A549 treated with AZD2906 at 1 μM for 4 hours (cell line): ENCODE measurements at places on chromosomes 4 and X. TPM values are rescaled to one million over a fixed set of nuclear protein-coding genes. Genes with fewer than 3 reads are reported as not detected.

The FGA gene
- 18.5 to 22.7 TPM (median 19.6 TPM) in 5 replicates for total RNA-seq

The MAOB gene
- total RNA-seq: 0.11 to 0.29 TPM (median 0.14 TPM) in 5 replicates

The HS6ST2 gene
- 0.07 to 0.19 TPM (median 0.09 TPM) in 5 replicates for total RNA-seq

The CACNA1F gene
- total RNA-seq: not detected in 5 replicates

The TMPRSS11B gene
- not detected in 5 replicates for total RNA-seq

The CEP135 gene
- total RNA-seq: 3.8 to 6.4 TPM (median 4.4 TPM) in 5 replicates

The XG gene
- total RNA-seq: 0.02 to 0.09 TPM (median 0.06 TPM) in 4 of 5 replicates, not detected in the other

The NHSL2 gene
- 0.22 to 0.29 TPM (median 0.24 TPM) in 5 replicates for total RNA-seq

The DUX4 gene
- not detected in 5 replicates for total RNA-seq

The AR gene
- total RNA-seq: 2.9 to 3.5 TPM (median 3.3 TPM) in 5 replicates

The GAGE1 gene
- total RNA-seq: not detected in 5 replicates

The LIAS gene
- 9.3 to 11.6 TPM (median 9.7 TPM) in 5 replicates for total RNA-seq

The CXCL5 gene
- total RNA-seq: 26.7 to 32.8 TPM (median 31.0 TPM) in 5 replicates

The APLN gene
- 0.58 to 1.00 TPM (median 0.77 TPM) in 5 replicates for total RNA-seq

The ANKRD50 gene
- 3.8 to 6.5 TPM (median 4.9 TPM) in 5 replicates for total RNA-seq

The ATOH1 gene
- total RNA-seq: not detected in 5 replicates

The GAGE12E gene
- not detected in 5 replicates for total RNA-seq

The ATG4A gene
- total RNA-seq: 6.7 to 9.1 TPM (median 7.8 TPM) in 5 replicates

The GPC3 gene
- 0.06 to 0.14 TPM in 2 of 5 replicates, not detected in the others for total RNA-seq

The FAAH2 gene
- 0.06 to 0.54 TPM (median 0.20 TPM) in 5 replicates for total RNA-seq

The C4orf36 gene
- 0.77 to 1.7 TPM (median 1.4 TPM) in 5 replicates for total RNA-seq

The TEX13D gene
- total RNA-seq: not detected in 5 replicates

The KIT gene
- 0.01 to 0.02 TPM in 2 of 5 replicates, not detected in the others for total RNA-seq

The CLGN gene
- total RNA-seq: 4.5 to 6.3 TPM (median 5.0 TPM) in 5 replicates

The TRPC5OS gene
- total RNA-seq: not detected in 5 replicates

The FAM53A gene
- 0.44 to 1.1 TPM (median 1.00 TPM) in 5 replicates for total RNA-seq
